Skeletal muscle cell (primary cell): ENCODE measurements at places on chromosomes 2 and 18.

GRCh38 chr2:46964835-46965560 is 49.4 kb upstream of the MCFD2 start:
- no peak for DNase-seq

DNA sequence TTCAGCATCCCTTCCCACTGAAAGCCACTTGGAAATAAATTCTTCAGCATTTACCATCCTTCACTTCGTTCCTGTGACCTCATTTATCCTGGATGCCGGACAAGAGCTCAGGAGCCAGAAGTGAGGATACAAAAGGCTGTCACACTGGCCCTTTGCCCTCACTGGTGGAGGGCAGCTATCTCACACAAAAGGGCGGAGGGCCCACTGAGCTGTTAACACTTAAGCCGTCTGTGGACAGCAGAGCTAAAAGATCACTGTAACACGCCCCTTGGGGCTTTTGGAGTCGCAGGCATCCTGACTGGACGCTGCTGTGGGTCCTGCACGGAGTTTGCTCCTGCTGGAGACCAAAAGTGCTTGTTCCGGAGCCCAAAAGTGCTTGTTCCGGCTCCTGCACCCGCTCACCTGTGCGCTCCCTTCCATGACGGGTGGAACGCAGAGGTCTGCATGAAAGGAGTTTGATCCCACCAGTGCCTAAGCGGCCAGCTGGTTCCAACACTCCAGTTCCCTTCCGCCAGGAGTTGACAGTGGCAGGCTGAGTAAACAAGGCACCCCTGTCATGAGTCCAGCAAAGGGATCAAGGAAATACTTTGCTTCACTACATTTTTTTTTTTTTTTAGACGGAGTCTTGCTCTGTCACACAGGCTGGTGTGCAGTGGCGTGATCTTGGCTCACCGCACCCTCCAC is 572.0 kb upstream of the LINC00305 start:
- no peak for DNase-seq

GRCh38 chr2:83058683-83059082 is 1400.4 kb downstream of the SUCLG1 start:
- DNase-seq, result no peak

DNA sequence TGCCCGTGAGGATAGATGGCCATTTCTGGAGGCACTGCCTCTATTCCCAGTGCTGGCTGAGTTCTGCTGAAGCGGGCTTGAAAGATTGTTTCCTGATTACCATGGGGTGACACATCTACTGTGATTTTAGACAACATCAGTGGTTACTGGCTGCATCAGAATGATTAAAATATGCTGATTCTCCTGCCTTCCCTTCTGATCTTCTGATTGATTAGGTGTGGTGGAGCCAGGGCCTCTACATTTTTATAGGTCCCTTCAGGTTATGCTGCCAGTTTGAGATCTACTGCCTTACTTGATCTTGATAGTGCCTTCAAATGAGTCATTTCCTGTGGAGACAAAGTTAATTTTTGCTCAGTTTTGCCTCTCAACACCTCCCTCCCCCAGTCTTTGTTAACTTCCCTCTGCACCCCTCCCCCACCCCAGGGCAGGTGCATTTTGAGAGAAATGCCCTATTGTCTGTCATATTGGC is 31.6 kb upstream of the SNORC start:
- DNase-seq, result no peak

GRCh38 chr2:203550266-203550665 is 15.2 kb upstream of the RAPH1 start:
- DNase-seq, result no peak
